ENCODE measurements at places on chromosomes 12 and 14.

GRCh38 chr14:104601786-104602185 is 2.8 kb downstream of the TMEM179 start:
- no peak for DNase-seq

- no peak for DNase-seq
Measured at GRCh38 chr12:113316155-113316554, 18.8 kb downstream of the SLC8B1 start.

DNA sequence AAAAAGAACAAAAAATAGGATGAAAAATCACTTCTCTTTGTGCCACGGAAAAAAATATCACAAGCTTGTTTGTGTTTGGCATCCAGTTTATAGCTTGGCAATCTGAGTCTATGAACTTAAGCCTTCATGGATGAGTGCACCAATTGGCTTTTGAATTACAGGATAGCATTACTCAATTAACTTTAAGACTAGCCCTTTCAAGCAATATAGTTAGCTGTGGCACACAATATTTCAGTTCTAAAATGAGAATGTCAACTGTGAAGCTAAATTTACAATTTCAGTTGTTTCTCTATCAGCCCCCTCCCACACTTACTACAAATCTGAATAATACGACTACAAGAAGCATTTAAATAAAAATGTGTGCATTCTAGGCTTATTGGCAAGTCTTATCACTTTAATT is 8.3 kb downstream of the RERG start:
- DNase-seq, result no peak

DNA sequence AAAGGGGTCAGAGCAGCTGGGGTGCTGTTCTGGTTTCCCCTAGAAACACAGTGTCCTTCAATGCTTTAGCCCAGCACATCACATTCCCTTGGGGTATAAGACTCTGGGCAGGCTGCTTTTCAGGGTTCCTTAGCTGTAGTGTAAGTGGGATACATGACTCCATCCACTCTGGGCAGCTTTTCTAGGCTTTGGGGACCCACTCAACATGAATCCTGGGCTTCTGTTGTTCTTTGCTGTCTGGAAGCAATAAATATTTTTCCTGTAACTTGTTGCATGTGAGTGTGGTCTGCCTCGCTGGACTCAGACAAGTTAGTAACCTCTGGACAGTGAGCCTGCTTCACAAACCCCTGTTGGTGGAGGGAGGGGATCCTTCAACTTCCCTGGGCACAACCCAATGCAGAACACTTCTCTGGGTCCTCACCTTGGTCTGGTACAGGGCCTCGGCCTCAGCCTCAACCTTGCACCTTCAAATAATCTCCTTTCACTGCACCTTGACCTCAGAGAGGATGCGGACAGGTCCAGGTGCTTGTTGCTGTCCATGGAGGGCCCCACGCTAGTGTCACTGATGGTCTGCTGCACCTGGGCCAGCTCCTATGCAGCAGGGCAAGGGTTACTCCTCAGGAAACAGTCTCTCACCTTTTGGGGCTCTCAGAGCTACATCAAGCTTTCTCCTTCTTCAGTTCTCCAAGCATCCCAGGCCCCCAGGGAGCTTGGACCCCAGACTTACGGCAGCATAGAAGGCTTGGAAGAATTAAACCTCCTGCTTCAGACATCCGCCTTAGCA is 13.5 kb upstream of the KRT73 start:
- no peak for DNase-seq

DNA sequence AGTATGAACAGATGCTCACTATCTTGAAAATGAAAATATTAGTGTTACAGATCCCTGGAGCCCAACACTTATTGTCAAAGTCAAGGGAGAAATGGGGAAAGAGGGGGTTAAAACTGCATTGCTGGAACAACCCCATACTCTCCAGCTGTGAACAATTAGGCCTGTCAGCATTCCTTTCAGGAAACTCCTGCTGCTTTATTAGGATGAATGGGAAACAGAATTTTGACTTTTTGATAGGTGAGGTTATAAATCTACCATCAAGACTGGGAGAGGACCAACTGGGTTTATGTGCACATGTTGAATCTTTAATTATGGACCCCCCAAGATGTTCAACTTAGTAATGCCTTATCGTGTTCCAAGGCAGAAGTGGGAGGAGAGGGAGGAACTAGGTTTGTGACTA is 85.0 kb downstream of the TMTC1 start:
- DNase-seq, result no peak

- no peak for DNase-seq
Measured at GRCh38 chr12:95184121-95184520, 33.1 kb downstream of the FGD6 start.

- no peak for DNase-seq
Measured at GRCh38 chr12:120887253-120888043, 16.7 kb downstream of the SPPL3 start.

DNA sequence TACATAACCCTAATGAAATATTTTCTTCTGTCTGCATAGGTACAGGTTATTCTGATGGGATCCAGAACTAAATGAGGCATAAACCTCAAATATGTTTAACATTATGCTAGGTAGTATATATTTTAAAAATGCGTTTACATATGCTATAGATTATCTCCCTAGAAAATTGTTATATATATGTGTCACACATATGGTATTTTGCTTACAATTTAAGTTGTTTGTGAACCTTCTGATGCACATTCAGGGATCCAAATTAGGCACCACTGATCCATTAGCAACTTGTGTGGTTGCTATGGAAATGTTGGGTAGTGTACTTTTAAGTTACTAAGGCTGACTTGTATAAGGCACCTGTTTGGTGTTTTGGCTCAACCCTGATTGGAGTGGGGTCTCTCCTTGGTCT is 456.7 kb downstream of the AEBP2 start:
- no peak for DNase-seq

GRCh38 chr12:15899282-15899870 is 11.8 kb upstream of the DERA start:
- peak; percentile 39 for DNase-seq

GRCh38 chr14:83133981-83134645 is 1600.5 kb upstream of the SEL1L start:
- DNase-seq, result no peak
